ENCODE measurements at places on chromosomes 5 and 9.

- DNase-seq = no peak
Observed at GRCh38 chr5:14801792-14802191, 69.8 kb downstream of the ANKH start.

GRCh38 chr5:135566422-135567400, 12.1 kb downstream of the CXCL14 start:
- DNase-seq = no peak

GRCh38 chr5:56710826-56711590, 104.3 kb upstream of the MAP3K1 start:
- no peak for DNase-seq

GRCh38 chr5:155620821-155621410, 607.4 kb downstream of the KIF4B start:
- DNase-seq = no peak

DNA sequence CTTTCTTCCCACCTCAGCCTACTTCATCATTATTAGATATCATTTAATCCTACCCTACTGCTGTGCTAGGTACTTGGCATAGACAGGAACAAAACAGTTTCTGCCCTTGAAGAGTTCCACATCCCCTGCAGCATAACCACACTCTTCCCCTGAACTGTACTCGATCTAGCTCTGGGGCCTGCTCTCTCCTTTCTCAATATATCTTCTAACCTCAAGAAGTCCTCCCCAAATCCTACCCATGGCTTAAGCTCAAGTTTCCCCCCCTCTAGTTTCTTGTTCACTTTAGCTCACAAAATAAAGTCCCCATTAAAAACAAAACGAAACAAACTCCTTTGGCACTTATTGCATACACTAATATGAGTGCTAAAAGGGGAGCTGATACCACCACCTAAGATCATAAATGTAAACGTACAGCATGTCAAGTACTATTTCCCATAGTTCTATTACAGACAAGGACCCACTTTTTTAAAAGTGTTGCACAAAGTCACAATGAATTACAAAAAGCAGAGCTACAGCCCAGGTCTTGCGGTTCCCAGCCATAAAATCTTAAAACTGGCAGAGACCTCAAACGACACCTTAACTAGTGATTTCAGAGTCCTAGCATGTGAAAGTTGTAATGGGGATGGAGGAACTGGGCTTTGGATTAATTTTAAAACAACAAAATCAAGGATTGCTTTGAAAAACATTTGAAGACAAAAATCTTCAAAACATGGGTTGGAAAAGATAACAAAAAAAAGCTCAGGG, 80.7 kb downstream of the PTPDC1 start:
- DNase-seq = no peak

DNA sequence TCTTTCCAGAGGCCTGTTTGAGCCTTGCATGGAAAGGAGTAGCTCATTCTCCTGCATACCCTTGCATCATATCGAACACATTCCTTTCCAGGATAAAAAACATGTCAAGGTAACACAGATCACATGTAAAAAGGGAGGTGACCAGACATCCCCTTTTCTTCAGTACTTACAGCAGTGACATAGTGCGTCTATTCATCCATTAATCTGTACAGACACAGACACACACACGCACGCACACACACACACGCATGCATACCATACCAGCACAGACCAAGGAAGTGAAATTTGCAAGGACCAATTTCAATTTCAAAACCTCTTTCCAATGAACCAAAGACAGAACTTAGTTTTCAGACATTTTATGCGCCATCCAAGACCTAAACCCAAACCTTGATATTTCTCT, 256.0 kb downstream of the PAPPA start:
- no peak for DNase-seq
